ENCODE measurements at places on chromosomes 7 and 10.

- DNase-seq = no peak
Observed at GRCh38 chr10:100662067-100662466, 83.3 kb upstream of the PAX2 start.

GRCh38 chr10:33666686-33667480 lies 332.4 kb upstream of the NRP1 start:
- no peak for DNase-seq

- DNase-seq = no peak
Observed at GRCh38 chr10:100888957-100889356, 23.8 kb upstream of the SLF2 start.

GRCh38 chr10:92502296-92502808 lies 71.5 kb downstream of the IDE start:
- no peak for DNase-seq

DNA sequence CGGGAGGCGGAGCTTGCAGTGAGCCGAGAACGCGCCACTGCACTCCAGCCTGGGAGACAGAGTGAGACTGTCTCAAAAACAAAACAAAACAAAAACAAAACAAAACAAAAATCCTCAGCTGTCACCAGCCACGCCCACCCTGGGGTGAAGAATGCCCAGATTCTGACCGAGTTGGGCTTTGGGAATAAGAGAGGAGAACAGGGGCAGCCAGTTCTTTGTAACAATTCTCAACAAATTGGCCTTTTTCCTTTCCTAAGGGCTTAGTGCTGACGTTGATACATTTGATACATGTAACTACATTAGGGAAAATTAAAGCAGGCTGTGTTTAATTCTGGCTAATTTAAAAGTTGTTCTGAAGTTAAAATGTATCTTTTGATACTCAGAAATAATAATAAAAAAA lies 121.0 kb downstream of the EPC1 start:
- no peak for DNase-seq

- DNase-seq = no peak
Observed at GRCh38 chr7:140585333-140585732, 55.3 kb downstream of the DENND2A start.
